ENCODE measurements at places on chromosomes 16 and 17.

GRCh38 chr16:3017794-3018506 is at the start of gene CLDN6:
Gene CLDN6, minus strand, starts transcription at chr16:3018183. Its CDS starts 2,162 bp downstream, at chr16:3016021.
- no peak for DNase-seq

DNA sequence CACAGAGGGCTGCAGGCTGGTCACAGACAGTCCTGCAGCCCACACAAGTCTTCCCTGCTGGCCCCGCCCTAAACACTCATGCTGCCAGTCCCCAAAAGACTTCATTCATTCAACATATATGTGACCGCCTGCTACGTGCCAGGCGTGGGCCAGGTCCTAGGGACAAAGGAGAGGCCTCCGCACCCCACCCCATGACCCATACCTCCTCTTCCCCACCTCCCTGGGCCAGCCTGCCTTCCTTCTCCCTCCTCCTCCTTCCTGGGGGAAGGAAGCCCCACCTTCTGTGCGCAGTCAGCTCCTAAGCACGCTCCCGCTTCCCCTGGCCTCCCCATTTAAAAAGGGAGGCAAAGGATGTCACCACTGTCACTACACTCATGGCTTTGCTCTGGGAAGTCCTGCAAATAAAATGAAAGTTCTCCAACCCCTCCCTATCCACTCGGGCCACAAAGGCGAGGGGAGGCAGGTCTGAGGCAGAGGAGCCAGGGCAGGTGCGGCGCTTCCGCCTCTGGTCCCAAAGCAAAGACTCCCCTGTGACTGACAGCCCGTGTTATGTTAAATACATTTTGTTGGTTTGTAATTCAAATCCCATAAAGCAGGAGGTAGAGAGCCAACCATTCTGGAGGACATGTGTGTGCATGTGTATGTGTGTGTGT is 9.0 kb downstream of the DNAAF8 start:
- no peak for DNase-seq

GRCh38 chr16:67948015-67948414 is 4.1 kb upstream of the LCAT start:
- no peak for DNase-seq

DNA sequence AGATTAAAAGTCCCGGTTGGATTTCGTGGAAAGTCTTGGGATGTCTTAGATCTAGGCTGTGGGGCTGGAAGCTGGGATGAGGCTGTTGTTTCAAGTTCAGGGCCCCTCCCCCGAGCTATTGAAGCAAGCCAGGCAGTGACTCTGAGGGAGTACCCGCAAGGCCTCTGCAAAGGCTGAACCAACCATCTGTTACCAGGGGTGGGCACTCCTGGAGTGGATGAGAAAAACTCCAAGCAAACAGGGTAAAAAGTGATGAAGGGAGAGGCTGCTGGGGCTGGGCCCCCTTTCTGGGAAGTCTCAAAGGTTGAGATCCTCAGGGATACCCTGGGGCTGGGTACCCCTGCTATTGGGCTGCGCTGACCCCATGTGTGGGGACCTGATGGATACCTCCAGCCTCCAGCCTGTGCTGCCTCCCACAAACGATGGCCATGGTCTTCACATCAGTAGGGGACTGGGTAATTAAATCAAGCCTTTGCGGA is 82.4 kb upstream of the KIFC3 start:
- no peak for DNase-seq

DNA sequence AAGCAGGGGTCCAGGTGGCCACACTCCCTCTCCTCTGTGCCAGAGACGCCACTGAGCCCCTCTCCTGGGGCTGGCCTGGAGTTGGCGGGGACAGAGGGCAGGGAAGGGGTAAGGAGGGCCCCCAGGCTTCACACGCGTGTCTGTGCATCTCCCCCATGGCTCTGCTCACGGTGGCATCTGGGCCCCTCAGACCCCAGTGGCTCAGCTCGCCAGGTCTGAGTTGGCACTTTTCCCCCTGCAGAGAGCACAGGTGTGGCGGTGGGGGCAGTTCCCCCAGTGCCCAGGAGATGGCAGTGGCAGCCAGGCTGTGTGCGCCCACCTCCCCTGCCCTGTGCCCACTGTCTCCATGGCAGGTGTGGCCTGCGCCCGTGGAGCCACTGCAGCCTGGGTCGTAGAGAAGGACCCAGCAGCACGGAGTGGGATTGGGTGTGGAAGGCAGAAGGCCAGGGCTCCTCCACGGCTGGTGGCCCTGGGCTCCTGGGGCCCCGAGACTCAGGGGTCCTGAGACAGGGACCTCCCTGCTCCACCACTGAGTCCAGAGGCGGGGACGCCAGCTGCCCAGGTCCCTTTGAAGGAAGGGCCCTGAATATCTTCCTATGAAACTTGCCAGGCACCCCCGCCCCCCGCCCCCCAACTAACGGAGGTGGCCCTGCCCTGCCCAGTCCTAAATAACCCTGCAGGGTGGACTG is 4.3 kb upstream of the APRT start:
- DNase-seq, result peak; percentile 58

DNA sequence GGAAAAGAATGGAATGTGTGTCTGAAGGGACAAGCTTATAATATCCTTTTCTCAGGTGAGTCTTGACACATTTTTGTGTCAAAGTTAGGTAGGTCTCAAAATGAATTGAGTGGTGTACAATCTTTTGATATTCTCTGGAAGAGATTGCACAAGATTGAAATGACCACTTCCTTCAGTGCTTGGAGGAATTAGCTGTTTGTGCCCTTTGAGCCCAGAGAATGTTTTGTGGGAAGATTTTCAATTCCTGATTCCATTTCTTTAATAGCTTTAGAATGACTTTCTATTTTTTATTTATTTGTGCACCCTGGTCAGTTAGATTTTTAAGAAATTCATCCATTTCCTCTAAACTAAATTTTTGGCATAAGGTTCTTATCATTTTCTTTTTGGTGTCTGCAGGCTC is 1.6 kb upstream of the CCL13 start:
- no peak for DNase-seq

GRCh38 chr17:10724546-10725195 is 5.2 kb downstream of the TMEM220 start:
- no peak for DNase-seq

- no peak for DNase-seq
Observed at GRCh38 chr16:3140603-3141427, 6.0 kb downstream of the ZNF213 start.

- no peak for DNase-seq
Observed at GRCh38 chr17:69455040-69455439, 40.5 kb downstream of the MAP2K6 start.

- DNase-seq, result no peak
Observed at GRCh38 chr16:57679767-57680482, 11.8 kb downstream of the ADGRG3 start.

- DNase-seq, result no peak
Observed at GRCh38 chr17:48026502-48027321, 10.9 kb downstream of the COPZ2 start.

DNA sequence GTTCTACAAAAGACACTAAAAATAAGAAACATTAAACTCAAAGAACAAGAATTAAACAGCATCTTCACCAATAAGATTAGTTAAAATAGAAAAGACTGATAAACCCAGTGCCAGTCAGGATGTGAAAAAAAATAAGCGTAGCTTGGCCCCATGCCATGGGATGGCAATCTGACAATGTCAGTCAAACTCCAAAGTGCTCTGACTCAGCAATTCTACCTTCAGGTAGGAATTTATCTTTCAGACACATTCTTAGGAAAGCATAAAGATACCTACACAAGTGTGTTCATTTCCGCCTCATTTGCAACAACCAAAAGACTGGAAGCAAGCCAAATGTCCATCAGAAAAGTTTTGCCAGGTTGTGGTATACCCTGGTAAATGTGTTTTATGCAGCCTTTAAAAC is 9.1 kb upstream of the MPO start:
- no peak for DNase-seq

- DNase-seq, result no peak
Observed at GRCh38 chr16:57091200-57091974, 996 bp upstream of the CPNE2 start.

GRCh38 chr16:35195173-35195863 is 1735.9 kb downstream of the TP53TG3F start:
- no peak for DNase-seq

DNA sequence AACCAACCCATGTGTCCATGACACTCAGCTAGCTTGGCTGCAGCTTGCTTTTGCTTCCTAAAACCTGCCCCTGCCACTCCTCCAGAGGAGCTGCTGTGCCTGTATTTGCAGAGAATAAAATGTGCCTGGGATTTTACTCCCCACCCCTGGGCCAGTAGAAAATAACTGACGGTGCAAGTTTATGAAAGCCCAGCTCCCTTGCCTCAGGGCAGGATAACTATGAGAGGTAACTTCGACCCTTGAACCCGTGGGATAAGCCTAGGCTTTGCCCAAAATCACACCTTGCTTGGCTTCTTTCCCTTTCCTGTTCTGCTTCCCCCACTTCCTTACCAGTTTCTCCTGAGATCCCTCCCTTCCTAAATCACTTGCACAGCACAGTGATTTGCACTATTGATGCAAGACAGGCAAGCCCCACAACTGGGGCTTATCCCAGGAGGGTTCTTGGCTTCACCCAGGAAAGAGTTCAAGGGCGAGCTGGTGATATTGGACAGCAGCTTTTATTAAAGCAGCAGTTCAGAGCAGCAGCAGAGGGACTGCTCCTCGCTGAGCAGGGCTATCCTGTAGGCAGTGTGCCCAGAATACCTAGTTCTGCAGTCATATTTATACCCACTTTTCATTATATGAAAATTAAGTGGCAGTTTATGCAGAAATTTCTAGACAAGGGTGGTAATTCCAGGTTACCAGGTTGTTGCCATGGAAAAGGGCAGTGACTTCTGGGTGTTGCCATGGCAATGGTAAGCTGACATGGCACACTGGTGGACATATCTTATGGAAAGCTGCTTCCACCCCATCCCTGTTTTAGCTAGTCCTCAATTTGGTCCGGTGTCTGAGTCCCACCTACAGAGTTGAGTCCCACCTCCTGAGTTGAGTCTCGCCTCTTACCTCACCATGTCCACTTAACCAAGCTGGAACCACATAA is 6.3 kb upstream of the ERCC4 start:
- DNase-seq, result no peak

DNA sequence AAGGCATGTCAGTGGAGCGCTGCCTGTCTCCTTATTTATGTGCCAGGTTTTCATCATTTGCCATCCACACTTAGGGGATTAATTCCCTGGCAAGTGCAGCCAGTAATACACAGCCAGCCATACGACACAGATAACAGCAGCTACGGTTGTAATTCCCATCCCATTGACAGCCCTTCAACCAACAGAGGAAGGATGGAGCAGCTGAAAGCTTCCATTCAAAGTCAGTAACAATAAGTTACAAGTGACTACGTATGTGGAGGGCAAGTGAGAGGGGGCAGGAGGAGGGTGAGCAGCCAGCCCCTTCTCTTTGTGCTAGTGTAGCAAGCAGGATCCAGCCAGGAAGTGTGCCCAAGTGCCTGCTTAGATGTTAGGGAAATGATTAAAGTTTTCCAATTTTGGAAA is 53.8 kb upstream of the LYRM9 start:
- no peak for DNase-seq

- no peak for DNase-seq
Observed at GRCh38 chr16:72427783-72428331, 255.9 kb upstream of the PMFBP1 start.

- DNase-seq, result no peak
Observed at GRCh38 chr17:50289991-50290702, 15.9 kb downstream of the TMEM92 start.
